ENCODE measurements at places on chromosomes 2 and 18.

- no peak for DNase-seq
Measured at GRCh38 chr2:83953697-83954096, 505.4 kb downstream of the SUCLG1 start.

DNA sequence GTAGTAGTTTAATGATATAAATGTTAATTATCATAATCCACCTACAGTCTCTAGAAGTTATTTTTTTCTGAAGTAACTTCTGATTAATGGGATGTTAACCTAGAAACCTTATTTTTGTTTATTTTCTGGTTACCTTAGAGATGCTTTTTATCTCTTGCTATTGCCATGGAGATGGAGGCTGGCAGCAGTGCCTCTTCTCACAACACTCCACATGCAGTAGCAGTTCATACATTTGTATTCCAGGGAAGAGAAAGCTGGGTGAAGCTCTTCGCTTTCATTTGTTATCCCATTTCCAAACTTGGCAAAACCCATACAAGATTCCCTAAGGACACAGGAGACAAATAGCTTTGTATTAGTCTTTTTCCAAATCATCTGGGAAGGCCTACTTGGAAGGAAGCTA is 1794.1 kb upstream of the LRRTM1 start:
- DNase-seq = no peak

GRCh38 chr18:35158728-35159450 is 81.9 kb upstream of the ZNF397 start:
- no peak for DNase-seq

DNA sequence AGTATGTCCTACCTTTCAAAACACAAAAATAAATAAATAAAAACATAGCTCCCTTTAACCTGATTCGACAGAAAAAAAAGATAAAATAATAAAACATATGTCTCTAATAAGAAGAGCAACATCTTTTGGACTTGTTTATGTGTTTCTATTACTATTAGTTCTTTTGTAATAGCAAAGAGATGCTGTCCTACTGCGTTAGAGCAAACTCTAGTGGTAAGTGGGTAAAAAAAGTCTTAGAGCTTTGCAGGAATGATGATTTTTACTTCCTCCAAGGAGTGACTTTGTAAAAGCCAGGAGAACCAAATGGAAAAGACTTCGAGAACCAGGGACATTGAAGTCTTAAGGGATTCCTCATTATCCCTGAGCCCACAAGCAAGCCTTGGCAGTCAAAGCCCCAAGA is 450.1 kb downstream of the METTL4 start:
- no peak for DNase-seq

GRCh38 chr2:43441195-43441594 is 154.6 kb downstream of the THADA start:
- no peak for DNase-seq

- DNase-seq = no peak
Measured at GRCh38 chr2:241225545-241225944, 37.1 kb downstream of the ANO7 start.

DNA sequence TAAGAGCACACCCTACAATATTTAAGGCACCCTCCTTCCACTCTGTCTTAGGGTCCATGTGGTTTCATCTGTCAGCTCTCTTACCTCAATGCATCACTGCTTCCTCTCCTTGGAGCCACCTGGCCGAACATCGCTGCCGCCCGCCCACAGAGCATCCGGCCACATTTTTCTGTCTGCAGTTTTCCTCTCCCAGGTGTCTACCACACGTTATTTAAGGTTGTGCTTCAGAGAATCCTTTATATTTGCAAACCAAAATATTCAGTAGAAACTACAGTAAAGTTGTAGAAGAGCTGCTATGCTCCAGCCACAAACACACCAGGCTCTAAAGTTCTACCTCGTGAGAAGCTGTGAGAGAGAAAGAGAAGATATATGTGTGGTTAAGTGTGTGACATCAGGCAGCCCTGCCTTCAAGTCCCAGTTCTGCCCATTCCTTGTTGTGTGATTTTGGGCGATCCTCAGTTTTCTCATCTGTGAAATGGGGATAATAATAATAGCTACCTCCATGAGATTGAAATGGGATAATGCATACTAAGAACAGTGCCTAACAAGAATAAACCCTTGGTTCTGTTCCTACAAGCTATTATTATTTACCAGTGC is 4.9 kb upstream of the STK17B start:
- DNase-seq = peak; percentile 67

- peak; percentile 45 for DNase-seq
Measured at GRCh38 chr2:73070643-73071359, 711 bp downstream of the SFXN5 start.

DNA sequence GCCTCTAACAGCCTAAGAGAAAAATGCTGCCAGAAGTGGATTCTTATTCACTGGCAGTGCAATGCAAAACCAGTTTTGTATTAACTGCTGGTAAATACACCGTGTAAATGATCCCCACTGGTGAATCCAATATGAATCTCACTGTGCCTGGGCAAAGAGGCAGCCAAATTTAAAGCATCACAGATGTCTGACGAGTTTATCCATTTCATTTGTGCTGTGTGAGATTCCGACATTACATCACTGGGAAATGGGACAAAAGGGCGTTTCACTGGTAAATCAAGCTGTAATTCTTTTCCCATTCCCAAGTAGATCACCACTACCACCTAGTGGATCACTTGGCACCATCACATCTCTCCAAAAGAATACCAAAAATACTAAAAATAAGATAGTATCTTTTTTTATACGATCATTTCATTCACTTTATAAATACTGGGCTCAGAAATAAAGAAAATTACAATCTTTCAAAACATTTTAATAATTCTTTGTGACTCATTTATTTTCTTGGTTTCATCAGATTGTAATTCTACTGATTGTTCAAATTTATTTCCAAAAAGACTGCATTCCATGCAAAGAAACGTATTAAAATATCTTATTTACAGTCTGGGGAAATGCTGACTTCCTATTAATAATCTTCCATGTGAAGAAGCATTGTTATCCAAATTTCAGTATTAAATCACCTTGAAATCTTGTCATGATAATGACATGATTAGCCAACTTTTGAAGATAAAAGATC is 125.6 kb downstream of the GRB14 start:
- no peak for DNase-seq

DNA sequence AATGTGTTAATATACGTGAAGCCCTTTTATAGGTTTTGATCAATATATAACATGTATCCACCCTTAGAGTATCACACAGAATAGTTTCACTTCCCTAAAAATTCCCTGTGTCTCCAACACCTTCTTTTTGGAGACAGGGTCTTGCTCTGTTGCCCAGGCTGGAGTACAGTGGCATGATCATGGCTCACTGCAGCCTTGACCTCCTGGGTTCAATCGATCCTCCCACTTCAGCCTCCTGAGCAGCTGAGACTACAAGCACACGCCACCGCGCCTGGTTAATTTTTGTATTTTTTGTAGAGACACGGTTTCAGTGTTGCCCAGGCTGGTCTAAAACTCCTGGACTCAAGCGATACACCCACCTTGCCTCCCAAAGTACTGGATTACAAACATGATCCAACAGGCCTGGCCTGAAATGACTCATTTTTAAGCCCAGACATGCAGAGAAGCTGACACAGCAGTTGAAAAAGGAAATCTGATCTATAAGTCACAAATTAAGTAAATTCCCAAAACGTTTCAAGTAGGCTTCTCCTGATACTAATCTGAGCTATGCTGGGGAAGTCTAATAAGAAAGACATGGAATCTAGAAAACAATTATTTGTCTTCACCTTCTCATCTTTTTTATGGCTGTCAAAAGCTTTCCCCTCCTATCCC is 2.9 kb downstream of the DUSP11 start:
- DNase-seq = no peak

GRCh38 chr2:9309147-9309546 is 102.5 kb downstream of the ASAP2 start:
- DNase-seq = no peak

DNA sequence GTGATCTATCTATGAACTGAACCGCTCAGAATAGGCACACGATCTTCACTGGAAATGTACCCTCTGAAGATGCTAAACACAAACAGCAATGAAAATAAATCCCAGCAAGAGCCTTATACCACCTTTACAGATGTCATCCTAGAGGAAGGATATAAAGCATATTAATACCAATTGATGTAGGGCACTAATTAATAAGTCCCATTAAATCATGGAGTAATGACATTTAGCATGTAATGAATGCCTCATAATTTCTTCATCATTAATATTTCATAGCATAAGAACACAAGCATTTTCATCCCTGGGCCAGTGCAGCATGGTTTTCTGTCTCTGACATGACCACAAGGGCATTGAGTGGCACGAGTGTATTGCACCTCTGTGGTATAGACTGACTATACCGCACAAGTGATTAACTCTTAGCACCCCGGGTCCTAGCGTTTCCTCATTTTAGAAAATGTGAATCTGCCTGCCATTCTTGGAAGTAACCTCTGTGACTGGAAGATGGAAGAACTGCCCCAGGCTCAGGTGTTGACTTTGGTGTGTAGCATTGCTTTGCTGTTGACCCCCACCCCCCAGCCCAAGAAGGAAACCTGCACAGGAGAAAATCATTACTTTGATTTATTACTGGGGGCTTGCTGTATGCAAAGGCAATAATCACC is 1.4 kb upstream of the TMEM178A start:
- no peak for DNase-seq

- DNase-seq = no peak
Measured at GRCh38 chr2:13002536-13003331, 286.0 kb downstream of the TRIB2 start.

GRCh38 chr2:66673286-66673685 is 238.4 kb downstream of the MEIS1 start:
- no peak for DNase-seq

DNA sequence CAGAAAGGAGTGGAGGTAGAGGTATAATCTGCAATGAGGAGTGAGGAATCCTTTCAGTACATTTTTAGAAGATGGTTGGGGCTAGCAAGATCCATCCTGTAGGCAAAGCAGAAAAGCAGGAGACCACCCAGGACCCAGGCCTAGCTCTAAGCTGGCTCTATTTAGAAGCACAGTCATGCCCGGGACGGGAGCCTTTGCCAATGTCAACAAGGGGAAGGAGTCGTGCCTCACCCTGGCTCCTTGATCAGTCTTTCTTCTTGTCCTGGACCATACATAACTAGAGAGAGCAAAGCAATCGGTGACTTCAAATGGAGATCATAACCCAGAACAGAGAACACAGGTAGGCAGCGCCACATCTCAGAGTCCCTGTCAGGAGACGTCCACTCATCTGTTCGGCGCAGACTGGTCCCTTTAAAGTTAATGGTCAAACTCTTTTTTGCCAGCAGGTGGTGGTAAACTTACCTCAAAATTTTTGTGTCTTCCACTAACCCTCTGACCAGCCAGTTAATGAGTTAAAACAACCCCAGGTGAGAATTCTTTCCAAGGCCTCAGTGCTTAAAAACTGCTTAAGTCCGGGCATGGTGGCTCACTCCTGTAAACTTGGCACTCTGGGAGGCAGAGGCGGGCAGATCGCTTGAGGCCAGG is 8.0 kb downstream of the MC5R start:
- DNase-seq = no peak

GRCh38 chr18:5107988-5108387 is 89.1 kb downstream of the AKAIN1 start:
- DNase-seq = no peak

DNA sequence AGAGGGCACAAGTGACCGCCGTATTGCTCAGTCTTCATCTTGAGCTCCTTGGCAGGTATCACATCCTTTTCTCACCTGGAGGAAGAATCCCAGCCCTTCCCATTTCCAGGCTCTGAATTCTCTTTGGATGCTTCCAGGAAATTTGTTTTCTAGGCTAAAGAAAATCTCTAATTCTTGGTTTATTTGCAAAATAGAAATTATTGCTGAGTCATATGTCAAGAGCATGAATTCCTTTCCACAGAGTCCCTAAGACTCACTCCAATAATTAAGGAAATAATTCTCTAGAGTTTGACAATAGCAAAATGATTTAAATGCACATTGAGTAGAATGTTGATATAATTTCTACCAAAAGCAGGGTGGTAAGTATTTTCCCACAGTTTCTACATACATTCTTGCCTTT is 16.3 kb upstream of the CCDC68 start:
- no peak for DNase-seq

- no peak for DNase-seq
Measured at GRCh38 chr2:205171261-205171940, 510.9 kb upstream of the NRP2 start.

GRCh38 chr2:172734711-172735581 is 699 bp upstream of the RAPGEF4 start:
- DNase-seq = no peak

GRCh38 chr2:20615466-20616241 is 35.2 kb downstream of the HS1BP3 start:
- DNase-seq = no peak

DNA sequence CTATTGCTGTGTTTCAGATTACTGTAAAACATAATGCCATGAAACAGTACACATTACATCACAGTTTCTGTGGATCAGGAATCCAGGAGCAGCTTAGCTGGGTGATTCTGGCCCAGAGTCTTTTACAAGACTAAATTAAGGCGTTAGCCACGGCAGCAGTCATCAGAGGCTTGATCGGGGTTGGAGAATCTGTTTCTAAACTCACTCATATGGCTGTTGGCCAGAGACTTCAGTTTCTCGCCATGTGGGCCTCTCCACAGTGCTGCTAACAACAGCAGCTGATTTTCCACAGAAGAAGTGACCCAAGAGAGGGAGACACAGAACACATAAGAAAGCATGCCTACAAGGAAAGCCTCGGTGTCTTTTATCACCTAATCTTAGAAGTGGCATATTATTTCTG is 89.2 kb upstream of the MYO3B start:
- no peak for DNase-seq

DNA sequence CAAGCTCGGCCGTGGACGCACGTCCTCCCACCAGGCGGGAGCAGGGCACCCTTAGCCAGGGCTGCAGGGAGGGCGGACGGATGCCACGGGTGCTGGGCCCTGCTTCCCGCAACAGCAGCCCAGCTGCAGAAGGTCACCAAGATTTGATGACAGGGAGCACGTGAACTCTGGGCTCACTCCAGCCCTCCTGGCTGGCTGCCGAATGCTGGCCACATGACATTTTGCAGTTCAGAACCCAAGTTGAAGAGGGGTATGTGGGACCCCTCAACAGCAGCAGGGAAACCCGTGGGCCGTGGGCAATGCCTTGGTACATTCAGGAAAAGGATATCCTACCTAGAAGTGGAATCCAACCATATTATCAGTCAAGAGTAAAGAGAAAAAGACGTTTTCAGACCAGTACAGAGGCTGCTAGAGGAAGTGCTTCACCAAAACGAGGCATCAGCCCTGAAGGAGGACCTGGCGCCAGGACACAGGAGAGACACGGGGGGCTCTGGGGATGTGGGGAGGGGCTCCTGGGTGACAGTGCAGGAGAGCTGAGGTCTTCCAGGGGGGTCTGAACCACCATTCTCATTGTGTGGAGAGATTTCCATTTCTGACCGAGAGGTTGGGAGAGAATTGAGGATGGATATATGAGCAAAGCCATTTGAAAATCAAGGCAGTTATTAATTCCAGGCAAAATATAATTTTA is 107.4 kb upstream of the CTDP1 start:
- DNase-seq = no peak

GRCh38 chr2:191877875-191878274 is 31.0 kb upstream of the CAVIN2 start:
- DNase-seq = no peak

- DNase-seq = no peak
Measured at GRCh38 chr2:183964565-183964964, 633.8 kb upstream of the ZNF804A start.

- DNase-seq = no peak
Measured at GRCh38 chr18:47175283-47175897, 774 bp downstream of the IER3IP1 start.

- DNase-seq = no peak
Measured at GRCh38 chr2:180999274-180999964, 19.0 kb downstream of the UBE2E3 start.

Data from stimulated activated CD4-positive, alpha-beta T cell treated with anti-CD3 and anti-CD28 coated beads, TNF-alpha, amount 100 ng/mL, for 4 hours (primary cell).